Hematopoietic multipotent progenitor cell treated with erythropoietin and hydrocortisone succinate and interleukin-3 and kit ligand, for 6 days (in vitro differentiated cells): ENCODE measurements at places on chromosomes 16 and 17.

DNA sequence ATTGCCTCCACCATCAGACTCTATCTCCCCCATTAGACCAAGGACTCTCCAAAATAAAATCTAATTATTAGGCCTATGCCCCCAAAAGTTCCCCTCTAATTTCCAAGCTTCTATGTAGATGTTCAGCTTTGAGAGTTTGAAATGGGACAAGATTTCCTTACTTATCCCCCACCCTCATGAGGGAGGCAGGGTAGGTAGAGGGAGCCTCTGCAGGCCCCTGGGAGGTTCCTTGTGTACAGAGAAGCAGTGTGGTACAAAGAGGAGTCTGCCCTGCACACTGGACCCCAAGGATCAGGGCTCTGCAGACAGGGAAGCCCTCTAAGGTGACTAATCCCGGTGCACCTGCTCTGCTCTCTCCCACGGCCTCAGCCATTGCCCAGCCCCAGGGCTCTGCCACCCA is 2.5 kb downstream of the KRT17 start:
- DNase-seq = no peak

- DNase-seq = peak; percentile 74
Observed at GRCh38 chr16:84307209-84307954, 12.7 kb downstream of the WFDC1 start.

DNA sequence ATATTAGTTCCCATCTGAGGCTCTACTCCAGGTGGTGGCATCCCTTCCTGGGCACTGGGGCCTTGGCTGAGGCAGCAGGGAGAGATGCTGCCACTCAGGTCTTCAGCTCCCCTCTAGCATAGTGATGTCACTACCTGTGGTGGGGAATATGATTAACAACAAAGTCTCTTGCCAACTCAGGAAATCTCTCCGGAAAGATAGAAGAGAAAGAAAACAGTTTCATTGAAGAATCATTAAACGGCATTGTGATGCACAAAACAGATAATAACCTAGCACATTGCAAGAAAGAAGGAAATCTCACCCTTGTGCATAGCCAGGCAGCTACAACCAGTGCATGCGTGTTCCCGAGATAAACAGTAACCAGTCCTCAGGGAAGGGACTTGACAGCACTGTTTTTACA is 12.2 kb upstream of the ZNF267 start:
- no peak for DNase-seq

DNA sequence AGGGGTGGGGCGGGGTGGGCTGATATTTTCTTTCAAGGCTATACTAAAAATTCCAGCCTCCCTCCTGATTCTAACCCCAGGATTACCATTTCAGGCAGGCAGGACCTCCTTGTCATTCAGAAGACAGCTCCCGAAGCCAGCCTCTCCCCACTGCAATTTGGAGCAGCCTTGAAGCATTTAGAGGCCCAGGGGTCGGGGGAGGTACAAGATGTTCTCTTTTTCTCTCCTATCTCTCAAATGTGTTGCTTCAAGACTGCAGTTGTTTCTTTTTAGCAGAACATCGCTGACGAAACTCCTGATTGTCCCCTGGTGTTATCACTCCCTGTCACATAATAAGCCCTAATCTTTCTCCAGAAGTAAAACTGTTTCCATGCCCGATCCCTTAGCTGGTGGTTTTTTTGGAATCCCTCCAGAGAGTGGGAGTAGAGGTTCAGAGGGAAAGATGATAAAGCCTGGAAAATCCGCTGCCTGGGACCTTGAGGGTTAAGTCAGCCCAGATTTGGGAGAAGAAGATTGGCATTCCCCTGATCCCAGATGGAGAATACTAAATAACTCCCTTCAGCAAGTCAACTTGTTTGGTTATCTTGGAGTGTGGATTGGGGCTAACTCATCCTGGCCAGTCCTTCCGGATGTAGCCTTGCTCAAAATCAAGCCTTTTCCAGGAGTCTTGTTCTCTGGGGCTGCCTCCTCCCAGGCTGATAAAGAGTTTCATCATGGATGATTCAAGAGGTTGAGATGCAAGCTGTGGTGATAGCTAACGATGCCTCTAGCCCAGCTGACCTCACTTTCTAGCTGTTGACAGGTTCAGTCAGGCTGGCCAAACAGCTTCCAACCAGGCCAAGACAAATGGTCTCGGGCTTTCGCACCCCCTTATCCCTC is 71.3 kb downstream of the SOX9 start:
- DNase-seq = no peak

GRCh38 chr17:6028294-6028693 is 41.9 kb upstream of the WSCD1 start:
- DNase-seq = no peak

GRCh38 chr17:73304971-73305812 is 6.6 kb downstream of the CDC42EP4 start:
- peak; percentile 57 for DNase-seq

- no peak for DNase-seq
Observed at GRCh38 chr17:37167756-37168155, 208.0 kb upstream of the C17orf78 start.

DNA sequence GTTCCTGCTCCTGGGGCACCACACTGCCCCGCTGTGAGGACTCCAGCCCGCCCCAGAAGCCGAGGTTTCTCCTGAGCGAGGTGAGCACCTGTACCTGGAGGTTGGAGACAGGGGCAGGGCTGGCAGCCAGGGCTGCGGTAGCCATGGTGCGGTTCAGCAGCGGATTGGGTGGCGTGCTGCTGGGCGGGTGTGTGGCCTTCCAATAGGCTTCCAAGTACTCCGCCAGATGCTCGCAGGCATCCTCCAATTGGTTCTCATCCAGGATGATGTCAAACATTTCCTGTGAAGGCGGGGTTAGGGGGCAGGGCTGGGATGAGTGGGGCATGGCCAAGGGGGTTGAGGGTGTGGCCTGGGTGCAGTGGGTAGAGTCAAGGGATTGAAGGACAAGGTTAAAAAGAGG is 11.3 kb upstream of the ARL5C start:
- DNase-seq = no peak

DNA sequence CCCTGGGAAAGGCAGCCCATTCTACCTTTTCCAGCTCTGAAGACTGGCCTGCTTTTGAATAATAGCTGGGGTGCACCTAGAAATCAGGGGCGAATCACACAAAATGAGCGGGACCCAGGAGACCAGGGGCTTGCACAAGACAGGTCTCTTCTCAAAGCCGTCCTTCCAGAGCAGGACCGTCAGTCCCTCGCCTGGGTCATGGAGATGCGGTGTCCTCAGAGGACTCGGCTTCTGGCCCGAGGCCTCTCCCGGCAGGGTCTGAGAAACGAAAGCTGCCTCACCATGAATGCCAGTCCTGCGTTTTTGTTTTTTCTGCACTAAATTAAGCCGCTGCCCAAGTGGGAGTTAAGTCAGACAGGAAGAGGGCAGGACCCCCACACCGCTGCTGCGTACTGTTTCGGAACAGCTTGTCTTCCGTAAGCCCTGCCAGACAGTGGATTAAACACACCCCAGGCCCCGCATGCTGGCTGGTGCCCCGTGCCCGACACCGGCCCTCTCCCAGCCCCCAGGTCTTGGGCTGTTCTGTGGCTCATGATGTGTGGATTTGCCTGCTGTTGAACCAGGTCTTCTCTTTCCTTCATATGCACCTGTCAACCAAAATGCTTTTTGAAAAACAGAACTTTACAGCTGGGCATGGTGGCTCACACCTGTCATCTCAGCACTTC is 142.1 kb upstream of the RPH3AL start:
- DNase-seq = peak; percentile 27

DNA sequence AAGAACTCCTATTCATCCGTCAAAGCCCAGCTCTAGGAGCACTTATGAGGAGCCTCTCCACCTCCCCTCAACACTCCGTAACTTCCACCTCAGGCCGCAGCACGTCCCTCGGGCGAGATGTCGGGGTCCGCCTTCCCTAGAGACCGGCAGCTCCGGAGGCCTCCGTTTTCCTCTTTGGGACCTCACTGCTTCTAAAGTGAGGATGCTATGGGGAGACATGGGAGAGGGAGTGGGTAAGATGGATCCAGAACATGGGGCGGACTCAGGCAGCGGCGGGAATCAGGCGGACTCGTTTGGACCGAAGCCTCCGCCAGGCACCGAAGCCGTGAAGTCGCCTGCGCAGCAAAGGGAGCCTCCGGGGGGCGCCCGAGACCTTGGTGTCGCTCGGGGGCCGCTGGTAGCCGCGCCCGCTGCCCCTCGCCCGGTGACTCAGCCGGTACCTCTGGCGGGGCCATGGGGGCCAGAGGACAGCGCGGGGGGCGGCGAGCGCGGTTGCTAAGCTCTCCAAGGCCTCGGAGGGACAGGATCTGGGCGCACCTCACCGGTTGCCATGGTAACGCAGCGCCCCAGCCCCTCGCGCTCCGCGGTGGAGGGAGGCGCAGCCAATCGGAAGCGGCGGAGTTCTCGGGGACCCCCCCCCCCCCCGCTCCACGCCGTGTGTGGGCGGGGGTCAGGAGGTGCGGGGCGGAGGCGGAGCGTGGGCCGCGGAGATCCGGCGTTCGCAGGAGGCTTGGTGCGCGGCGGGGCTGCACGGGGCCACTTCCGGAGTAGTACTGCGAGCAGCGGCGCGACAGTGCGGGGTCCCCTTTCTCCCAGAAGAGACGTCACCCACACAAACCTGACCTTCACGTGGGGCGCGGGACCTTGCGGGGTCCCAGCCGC is 1.3 kb upstream of the HIC1 start:
- DNase-seq = peak; percentile 81
